Stimulated activated CD8-positive, alpha-beta memory T cell treated with anti-CD3 and anti-CD28 coated beads, Interleukin-15, amount 100 ng/mL, for 4 hours (primary cell): ENCODE measurements at places on chromosomes 3 and 15.

GRCh38 chr3:101423984-101424888 is 88.8 kb downstream of the SENP7 start:
- no peak for DNase-seq

DNA sequence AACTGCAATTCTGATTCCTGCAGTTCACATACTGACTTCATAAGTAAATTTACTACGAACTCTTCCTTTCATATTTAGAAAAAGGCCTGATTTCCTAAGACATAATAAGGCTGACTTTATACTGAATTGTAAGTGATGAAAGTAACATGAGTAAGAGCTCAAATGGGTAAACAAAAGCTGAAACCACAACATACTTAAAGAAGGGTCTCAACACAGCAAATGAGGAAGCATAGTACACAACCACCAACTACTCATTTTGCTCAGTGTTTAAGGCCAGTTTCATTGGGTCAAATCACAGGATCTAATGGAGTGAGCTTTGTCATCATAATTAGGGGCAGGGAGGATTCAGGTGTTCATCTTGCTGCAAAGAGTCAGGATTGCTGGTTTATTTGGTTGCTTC is 81.4 kb downstream of the SETD2 start:
- no peak for DNase-seq

- DNase-seq: no peak
Measured at GRCh38 chr3:103767635-103768034, 1332.8 kb downstream of the ZPLD1 start.

DNA sequence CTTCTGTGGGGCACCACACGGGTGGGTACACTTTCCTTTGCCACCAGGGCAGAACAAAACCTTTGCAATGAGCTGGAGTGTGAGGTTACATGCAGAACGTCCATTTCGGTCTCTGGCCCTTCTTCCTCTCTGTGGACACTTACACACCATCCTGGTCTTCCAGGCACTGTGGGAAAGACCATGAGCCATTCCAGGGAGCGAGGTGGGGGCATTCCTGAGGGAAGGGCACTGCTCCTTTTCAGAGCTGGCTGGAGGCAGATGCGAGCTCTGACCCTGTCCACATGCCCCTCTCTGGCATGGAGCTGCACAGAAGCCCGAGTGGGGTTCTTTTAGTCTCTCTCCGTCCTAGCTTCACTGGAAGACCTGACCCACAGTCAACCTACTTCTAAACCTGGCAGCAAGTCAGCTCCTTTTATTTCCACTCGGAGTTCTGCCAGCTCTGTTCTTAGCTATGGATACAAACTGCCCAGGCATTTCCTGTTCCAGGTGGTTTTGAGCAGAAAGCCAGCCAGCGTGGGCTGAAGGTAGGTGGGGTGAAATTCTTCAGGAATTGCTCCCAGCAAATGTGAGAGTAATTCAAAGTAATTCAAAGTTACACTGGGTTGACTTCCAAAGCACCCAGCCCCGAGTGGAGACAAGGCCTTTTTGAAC is 281.4 kb downstream of the ADAMTS17 start:
- no peak for DNase-seq

DNA sequence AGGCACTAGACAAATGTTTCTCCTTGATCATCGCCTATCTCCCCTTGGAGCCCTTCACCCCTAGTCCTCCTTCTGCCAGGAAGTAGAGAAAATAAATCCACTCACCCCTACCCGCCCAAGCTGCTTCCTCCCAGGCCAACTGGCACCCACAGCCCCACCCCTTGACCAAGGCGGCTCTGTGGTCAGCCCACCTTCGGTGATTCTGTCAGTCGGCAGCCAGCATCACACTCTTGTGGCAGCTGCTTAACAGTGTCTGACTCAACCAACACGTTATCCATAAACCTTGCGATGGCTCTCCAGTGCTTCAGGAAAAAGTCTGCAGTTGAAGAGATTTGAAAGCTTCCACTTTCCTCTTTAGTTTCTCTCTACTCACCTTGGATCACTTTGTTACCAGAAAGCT is 7.6 kb downstream of the SHF start:
- DNase-seq: no peak

DNA sequence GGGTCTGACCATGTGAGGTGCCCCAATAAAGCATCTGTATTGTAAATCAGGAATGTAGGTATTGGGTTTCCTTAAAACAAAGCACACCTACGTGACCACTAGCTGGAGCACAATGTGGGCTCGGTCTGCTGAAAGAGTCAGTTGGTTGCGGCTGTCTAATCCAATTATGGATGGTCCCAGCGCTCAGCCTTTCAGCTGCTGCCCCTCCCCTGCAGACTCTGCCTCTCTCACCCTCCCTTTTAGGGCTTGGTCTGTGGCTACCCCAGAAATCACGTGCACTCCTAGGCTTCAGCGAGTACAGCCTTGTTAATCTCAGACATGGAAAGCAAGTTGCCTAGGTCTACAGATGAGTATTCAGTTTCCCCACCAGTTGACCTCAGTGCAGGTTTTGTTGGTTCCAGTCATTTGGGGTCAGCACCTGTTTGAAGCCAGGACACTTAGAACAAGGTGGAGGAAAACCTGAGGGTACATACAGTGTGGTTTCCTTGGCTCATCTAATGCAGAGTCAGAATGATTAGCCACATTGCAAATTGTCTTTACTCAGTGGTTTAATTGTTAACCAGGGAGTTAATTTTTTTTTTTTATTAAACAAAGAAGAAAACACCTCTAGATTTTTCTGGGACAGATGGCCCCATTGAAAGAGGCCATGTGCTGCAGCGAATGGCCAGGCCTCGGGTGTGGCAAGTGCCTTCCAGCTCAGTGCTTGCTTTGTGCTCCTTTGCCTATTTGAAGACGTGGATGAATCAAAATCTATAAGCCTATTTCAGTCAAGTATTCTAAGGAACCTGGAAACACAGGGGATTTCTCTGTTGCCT is 137.7 kb downstream of the IGF1R start:
- DNase-seq: no peak

- no peak for DNase-seq
Measured at GRCh38 chr3:180063783-180064182, 27.0 kb upstream of the PEX5L start.

DNA sequence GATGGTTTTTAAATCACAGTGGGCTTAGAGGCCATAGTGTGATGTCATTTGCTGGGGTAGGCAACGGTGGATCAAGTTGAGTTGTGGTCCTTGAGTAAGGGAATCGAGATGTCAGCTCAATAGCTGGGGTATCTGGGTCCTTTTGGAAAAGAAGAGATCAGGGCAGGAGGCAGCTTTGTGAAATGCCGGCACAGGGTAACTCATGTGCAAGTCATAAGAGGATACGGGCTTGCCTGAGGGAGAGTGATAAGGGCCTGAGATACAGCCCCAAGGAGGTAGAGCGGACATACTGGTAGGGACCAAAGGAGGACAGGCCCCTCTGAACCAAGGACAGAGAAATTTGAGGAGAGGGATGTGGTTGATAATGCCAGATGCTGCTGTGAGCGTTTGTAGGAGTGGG is 4.2 kb upstream of the FAM131A start:
- DNase-seq: no peak

- no peak for DNase-seq
Measured at GRCh38 chr3:84209474-84209873, 749.3 kb upstream of the CADM2 start.

GRCh38 chr15:91517491-91518200 is 335.9 kb upstream of the SLCO3A1 start:
- no peak for DNase-seq

DNA sequence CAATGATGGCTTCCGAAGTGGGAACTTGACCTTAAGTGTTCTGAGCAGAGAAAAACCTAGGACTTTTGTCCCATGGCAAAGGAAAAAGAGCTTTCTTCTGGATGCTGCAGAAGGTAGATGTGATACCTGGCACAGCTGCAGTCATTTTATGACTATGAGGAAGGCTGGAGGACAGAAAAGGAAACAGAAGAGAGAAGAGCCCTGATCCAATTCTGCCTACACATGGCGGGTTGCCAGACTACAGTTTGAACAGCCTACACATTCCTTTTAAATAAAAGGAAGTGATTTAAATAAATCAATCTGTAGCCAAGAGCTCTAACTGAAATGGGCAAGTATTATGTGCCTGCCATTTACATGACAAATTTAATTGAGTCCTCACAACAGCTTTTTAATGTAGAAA is 43.6 kb upstream of the CHRNB4 start:
- no peak for DNase-seq

DNA sequence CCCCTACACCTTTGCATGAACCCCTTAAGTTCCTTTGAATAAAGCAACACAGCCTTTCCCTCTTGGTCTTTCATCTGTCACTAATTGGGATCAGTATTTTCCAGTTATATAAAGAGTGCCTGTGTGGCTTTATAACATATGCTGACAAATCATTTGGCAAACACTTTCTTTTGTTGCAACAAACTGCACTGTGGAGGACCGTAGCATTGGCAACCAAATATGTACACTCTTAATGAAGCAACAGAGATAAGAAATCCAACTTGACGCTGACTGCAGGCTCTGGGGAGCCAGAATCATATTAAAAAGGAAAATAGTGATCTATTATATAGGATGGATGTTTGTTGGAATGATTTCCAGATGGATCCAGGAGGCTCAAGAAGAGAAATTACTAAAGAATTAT is 120.1 kb upstream of the PRICKLE2 start:
- DNase-seq: no peak

GRCh38 chr15:42037656-42038055 is 16.8 kb upstream of the PLA2G4E start:
- no peak for DNase-seq

DNA sequence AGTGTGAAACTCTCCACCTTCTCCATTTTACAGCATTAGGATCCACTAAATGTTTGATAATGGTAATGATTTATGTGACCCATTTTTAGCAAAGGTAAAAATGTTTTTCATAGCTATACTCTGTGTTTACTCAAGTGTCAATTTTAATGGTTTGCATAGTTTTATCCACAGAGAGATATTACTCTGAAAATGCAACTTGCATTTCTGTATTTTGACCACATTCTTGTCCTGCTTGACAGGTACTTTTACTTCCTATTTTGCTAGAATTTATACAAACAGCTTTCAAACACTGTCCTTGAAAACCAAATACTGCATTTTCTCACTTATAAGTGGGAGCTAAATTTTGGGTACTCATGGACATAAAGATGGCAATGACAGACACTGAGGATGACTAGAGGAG is 62.9 kb downstream of the SERPINI1 start:
- no peak for DNase-seq
